ENCODE measurements at places on chromosomes 12 and 14.

DNA sequence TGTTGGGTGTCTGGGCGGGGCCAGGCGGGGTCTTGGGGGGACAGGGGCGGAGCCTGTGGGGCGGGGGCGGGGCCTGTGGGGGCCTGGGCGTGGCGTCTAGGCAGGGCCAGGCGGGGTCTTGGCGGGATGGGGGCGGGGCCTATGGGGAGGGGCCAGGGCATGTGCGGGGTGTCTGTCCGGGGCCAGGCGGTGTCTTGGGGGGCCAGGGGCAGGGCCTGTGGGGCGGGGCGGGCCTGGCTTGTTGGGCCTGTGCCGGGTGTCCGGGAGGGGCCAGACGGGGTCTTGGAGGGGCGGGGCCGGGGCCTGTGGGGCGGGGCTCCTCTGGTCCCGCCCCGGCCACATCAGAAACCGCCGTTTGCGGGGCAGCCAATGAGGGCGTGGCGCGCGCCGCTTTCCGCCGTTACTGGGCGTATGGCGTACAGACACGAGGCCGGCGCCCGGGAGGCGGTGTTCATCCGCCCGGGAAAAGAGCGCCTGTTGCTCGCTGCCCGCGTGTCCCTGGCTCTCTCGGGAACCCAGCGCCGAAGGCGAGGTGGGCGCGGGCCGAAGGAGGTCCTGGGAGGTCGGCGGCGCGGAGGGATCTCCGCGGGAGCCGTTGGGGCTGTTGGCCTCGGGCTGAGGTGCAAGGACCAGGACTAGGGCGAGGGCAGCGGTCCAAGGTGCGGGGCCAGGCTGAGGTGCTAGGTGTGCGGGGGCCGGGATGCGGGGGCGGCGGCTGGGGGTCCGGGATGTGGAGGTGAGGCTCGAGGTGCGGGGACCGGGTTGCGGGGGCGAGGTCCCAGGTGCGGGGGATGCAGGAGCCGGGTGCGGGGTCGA lies at the start of gene PIWIL1:
Gene PIWIL1 (plus strand): TSS at position 400 of the 816 bp plus-strand sequence. CDS start 4,705 bp downstream, outside the sequence.
- no peak for DNase-seq

- DNase-seq, result no peak
Measured at GRCh38 chr12:79659961-79660431, 30.8 kb downstream of the PAWR start.

- DNase-seq, result peak; percentile 2
Measured at GRCh38 chr14:66746316-66747006, 238.5 kb downstream of the GPHN start.

GRCh38 chr14:68513137-68513536 lies 279.7 kb downstream of the ZFP36L1 start:
- DNase-seq, result no peak

DNA sequence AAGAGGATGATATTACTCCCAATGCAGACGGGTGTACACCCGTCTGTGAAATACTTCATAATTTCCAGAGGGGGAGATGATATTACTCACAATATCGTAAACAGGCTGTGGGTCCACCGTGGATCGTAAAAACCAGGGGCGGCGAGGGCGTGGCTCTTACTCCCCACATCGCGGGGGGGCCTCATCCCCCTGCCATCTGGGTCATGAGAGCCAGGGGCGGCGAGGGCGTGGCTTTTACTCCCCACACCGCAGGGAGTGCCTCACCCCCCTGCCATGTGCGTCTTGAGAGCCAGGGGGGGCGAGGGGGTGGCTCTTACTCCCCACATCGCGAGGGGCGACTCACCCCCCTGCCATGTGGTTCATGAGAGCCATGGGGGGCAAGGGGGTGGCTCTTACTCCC lies 86.2 kb upstream of the GNG2 start:
- DNase-seq, result no peak

- DNase-seq, result no peak
Measured at GRCh38 chr12:28936711-28937110, 212.4 kb upstream of the FAR2 start.

- peak; percentile 16 for DNase-seq
Measured at GRCh38 chr12:59372956-59373355, 222.9 kb upstream of the SLC16A7 start.

DNA sequence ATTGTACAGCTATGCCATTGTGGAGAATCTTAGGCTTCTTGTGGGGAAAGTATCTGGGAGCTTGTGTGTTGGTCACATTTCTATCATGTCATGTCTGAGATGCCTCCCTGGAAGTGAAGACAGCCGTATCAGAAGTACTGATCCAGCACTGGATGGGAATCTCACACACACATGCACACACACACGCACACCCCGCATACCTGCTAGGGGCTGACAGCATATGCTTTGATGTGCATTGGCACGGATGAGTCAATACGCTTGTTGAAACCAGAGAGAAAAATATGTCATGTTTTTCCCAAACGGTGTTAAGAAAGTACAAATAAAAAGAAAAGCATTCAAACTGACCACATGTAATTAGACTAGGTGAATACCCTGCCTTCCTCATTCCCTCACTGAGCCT lies 260.8 kb downstream of the KTN1 start:
- DNase-seq, result no peak

DNA sequence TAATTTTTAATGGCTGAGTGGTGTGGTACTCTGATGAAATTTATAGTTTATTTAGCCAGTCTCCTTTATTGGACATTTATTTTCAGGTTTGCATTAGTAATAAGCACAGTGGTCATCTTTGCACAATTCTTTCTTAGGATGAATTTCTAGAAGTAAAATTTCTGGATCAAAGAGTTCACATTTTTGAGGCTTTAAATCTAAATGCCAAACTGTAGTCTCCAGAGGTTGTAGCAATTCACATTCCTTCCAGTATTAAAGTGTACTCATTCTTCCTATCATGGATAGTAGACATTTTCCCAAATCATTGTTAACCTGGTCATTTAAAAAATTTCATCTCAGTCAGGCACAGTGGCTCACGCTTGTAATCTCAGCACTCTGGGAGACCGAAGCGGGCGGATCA lies 24.8 kb downstream of the SLC39A9 start:
- DNase-seq, result no peak

DNA sequence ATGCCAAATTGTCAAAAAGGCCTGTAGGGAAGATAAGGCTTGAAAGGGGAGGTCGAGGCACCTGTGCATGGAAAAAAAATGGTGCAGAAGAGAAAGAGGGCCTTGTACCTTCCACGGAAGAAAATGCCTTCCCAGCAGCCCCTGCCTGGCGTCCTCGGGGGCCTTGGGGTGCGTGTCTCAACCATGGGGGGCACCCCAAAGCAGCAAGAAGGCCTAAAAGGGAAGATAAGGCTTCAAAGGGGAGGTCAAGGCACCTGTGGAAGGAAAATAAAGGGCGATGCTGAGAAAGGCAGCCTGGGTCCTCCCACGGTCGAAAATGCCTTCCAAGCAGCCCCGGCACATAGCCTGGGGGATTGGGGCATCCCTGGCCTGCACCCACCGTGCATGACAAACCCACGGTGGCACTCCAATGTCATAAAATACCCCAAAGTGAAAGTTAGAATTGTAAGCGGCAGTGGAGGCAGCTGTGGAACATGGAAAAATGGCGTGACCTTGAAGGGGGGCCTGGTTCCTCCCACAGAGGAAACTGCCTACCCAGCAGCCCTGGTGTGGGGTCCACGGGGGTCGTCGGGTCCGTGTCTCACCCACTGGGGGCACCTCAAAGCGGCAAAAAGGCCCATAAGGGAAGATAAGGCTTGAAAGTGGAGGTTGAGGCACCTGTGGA lies 275.0 kb downstream of the ALG10 start:
- DNase-seq, result no peak

- DNase-seq, result no peak
Measured at GRCh38 chr12:89673603-89674002, 35.0 kb downstream of the ATP2B1 start.

- no peak for DNase-seq
Measured at GRCh38 chr14:90409209-90409730, 12.4 kb downstream of the CALM1 start.

DNA sequence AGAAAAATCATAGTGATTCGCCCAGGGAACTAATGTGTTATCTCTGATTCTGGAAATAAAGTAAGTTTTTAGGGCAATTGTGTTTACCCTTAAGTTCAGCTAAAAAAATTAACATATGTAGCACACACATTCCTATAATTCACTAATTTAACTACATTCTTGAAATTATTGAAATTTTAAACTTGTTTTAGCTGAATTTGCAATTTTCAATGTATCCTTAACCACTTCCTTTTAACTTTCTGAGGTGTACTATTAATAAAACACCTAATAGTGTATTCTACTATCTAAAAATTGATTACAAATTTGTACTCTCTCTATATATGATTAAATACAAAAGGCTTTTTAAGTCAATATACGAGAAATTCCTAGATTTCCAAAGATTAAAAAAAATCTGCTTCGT lies 2.2 kb downstream of the KLHL28 start:
- DNase-seq, result no peak

DNA sequence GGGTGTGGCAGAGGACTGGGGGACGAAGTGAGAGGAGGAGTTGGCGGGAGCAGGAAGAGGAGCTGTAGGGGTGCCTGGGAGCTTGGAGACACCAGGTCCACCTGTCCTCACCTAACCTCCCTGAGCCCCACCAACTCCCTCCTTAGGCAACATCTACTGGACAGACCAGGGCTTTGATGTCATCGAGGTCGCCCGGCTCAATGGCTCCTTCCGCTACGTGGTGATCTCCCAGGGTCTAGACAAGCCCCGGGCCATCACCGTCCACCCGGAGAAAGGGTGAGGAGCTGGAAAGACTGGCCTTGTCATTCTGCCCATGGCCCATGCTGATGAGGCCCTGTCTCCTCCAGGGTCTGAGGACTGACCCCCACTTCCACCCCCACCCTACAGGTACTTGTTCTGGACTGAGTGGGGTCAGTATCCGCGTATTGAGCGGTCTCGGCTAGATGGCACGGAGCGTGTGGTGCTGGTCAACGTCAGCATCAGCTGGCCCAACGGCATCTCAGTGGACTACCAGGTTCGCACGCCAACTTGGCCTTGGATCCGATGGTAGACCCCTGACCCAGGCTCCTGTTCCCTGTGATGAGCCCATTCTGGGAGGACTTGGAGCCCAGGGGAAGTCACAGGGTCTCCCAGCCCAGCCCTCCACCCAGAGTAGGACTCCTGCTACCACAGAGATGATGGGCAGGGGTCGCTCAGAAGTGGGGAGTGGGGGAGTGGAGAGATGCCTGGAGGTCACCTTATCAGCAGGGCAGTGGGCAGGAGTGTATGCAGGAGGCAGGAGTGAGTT lies 32.5 kb upstream of the NXPH4 start:
- no peak for DNase-seq

GRCh38 chr12:19412844-19413243 lies 26.4 kb upstream of the AEBP2 start:
- DNase-seq, result no peak

- no peak for DNase-seq
Measured at GRCh38 chr12:67394550-67394949, 125.4 kb downstream of the CAND1 start.

DNA sequence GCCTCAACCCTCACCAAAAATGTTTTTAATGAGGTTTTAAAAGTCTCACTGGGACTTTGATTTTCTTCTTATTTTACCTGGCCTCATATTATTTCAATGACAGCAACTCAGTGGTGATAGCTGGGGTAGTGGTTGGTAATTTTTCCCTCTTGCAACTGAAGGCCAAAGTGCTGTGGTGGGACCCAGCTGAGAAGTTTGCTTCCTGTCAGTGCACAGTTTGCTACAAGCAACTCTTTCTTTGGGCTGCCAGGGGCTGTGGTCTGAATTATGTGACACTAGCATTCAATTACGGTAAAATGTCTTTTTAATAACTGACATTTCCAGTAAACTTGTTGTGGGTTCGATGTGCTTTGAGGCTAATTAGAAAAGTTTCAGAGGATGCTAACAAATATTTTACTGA lies 65.3 kb downstream of the IFNG start:
- DNase-seq, result no peak

- no peak for DNase-seq
Measured at GRCh38 chr12:104578453-104578852, 121.7 kb downstream of the CHST11 start.

DNA sequence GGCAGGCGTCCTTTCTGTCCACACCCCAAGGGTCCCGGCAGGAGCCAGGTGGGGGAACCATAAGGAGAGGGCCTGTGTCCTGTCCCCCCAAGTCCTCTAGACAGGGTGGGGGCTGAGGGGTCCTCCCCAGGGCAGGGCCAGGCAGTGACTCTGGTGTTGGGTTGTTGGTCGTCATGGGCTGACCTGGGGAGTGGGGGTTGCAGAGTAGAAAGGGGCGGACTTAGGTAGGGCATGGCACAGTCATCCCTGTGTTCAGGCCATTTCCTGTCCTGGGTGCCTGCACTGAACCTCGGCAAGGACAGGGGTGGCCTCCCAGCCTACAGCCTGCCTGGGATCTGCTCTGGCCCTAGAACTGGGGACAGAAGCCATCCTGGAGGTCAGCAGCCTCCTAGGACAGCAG lies 356.2 kb downstream of the TMEM121 start:
- no peak for DNase-seq

DNA sequence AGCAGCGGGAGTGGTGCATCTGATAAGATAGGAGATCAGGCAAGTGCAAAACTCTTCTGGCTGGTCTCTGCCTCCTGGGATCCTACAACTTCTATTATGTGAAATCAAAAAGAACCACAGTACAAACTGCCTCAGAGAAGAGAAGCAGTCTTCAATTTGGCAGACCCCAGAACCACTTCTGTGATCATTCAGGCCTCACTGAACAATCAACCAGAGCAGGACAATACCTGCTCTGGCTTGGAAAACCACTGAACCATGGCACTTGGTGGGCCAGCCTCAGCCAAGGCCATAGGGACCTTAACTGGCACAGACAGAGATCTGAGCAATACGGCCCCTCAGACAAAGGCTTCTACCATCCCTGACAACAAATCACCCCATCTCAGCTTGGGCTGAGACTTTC lies 103.0 kb downstream of the NDUFA12 start:
- DNase-seq, result no peak

GRCh38 chr12:56990648-56991318 lies 15.6 kb downstream of the ZBTB39 start:
- no peak for DNase-seq

DNA sequence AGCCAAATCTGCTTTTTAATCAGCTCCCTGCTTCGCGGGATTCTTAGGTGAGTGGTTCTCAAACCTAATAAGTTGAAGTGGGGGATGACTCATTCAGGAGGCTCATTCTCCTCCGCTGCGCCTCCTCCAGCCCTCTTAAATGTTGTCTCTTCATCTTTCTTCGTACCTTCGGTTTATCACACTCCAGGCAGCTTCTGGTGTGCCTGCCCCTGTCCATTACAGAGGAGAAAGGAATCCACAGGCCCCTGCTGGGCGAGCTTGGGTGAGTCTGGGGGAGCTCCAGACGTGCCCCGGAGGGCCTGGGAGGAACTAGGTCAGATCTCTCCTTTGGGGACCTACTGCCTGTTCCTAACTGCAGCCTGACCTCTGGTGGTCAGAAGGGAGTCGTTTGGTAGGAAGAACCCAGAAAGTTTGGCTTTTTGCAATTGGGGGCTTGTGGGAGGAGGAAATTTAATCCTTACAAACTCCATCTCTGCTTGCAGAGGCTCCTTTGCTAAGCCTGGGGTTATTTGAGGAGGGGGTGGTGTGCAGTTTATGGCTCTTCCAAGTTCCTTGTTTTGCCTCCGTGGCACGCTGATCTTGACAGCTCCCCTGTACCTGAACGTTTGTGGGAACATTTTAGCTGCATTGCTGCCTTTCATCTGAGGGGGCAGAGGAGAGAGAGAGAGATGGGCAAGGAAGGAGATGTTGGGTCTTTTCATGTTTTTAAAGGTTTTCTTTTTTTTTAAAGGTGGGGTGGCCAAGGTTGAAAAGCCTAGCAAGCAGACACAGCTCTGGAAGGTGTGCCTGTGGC lies 84.1 kb upstream of the GNG2 start:
- peak; percentile 57 for DNase-seq

- DNase-seq, result no peak
Measured at GRCh38 chr12:12683725-12684124, 12.3 kb downstream of the GPR19 start.

GRCh38 chr14:99266181-99267178 lies 5.5 kb downstream of the BCL11B start:
- DNase-seq, result no peak

All from NT2/D1 (cell line).